ENCODE measurements at places on chromosomes 5 and 9. TPM values are rescaled to one million over a fixed set of nuclear protein-coding genes. Genes with fewer than 3 reads are reported as not detected.

DNA sequence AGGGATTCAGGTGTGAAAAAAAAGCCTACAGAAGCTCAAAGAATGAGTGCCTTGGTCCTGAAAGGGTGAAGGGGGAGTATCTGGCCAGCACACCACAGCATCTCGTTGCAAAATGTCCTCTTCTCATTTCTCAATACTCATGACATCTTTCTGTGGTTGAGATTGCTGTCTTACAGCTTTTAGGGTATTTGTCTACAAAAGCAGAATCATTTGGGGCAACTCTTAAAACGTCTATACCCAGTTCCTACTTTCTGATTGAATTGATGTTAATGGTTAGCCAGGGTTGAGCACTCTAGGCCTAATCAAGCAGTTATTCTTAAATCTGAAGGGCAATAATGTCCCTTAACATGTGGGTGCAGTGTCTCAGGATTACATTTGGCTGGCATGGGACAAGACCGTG, 21.2 kb upstream of the PCSK5 start:
- DNase-seq: no peak

FOXD4 gene
- 0.33 TPM for total RNA-seq

SLC6A3 gene
- 0.06 TPM for total RNA-seq

DNA sequence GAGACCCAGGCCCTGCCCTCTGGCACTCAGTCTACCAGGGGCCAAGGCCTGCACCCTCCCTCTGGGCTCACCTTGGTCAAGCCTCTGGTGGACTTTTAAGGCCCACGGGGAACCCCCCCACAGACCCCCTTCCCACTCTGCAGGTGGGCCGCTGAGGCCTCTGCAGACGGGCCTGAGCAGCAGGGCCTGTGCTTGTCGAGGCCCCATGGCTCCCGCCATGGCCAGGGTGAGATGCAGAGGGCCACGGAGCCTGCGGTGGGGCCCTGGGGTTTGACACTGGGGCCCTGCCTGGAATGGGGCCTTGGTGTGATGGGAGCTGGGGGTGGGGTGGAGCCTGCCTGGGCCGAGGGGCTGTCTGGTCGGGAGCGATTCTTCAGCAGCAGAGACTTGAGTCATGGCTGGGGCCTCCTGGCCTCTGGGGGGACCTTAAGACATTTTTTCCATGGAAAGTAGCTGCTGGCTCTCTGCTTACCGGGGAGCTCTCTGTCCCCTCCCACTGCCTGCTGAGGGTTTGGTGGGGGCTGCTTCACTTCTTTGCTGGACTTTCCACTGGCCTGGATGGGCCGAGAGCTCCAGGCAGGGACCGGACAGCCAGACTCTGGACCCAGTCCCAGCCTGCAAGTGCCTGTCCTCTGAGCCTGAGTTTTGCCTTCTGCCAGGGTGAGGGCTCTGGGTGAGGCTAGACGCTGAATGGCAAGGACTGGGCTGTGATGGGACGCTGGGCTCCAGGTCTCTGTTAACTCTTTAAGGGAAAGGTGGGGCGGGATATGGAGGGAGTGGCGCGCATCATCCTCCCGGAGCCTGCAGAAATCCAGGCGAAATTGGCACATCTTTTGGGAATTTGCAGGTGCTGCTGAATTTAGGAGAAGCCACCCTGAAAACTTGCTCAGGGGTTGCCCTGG, 132.2 kb downstream of the RXRA start:
- DNase-seq: no peak

DNA sequence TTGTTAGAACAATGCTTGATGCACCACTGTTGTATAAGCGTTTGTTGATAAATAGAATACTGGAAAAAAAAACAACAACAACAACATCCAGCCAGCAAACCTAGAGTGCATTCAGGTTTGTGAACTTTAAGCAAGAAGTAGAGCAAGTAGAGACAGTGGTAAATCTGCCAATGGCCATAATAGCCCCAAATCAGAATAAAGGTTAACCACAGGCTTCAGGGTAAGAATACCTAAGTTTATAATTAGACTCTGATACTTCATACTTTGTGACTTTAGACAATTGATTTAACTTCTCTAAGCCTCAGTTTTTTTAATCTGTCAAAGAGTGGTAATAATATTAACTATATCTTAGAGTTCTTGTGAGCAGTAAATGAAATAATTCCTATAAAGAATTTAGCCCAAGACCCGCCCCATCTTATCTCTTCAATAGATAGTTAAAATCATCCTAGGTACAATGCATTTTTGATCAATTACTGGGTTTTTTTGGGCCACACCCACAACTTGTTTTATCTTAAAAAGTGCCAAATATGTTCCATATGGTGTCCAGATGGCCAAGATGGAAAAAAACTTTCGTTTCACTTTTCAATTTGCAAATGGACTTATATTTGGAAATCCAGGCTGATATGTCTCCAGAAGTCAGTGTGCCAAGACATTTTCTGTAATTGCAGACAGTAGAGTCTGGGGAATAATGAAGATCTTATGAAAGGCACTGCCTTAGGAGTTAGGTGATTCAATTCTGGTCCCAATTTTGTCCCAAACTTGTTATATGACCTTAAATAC, 24.5 kb upstream of the DPYSL3 start:
- DNase-seq: no peak

SH3RF2 gene
- 2.1 TPM for total RNA-seq

- DNase-seq: no peak
Measured at GRCh38 chr5:58122157-58122556, 337.7 kb downstream of the PLK2 start.

DNA sequence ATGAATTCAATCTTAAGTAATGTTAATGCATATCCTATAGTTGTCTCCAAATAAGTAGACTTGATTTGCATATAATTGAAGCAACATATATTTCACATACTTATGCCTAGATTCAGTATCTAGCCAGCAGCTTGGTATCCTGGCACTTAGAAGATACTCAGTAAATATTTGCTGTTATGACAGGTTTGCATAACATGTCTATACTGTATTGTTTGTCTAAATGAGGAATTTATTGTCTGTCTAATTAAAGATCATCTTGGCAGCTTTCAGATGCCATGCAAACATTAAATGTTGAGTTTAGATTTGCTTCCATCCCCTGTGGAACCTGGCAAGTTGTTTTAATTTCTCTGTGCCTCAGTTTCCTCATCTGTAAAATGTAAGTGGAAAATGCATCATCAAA, 9.4 kb downstream of the IQGAP2 start:
- DNase-seq: no peak

GRCh38 chr5:56910210-56910965, 992 bp downstream of the SETD9 start:
- no peak for DNase-seq

GRCh38 chr9:34993502-34994259, 4.1 kb downstream of the DNAJB5 start:
- peak; percentile 93 for DNase-seq

CCNO gene
- total RNA-seq: not detected

GRCh38 chr9:134666208-134666607, 24.6 kb downstream of the COL5A1 start:
- no peak for DNase-seq

DNA sequence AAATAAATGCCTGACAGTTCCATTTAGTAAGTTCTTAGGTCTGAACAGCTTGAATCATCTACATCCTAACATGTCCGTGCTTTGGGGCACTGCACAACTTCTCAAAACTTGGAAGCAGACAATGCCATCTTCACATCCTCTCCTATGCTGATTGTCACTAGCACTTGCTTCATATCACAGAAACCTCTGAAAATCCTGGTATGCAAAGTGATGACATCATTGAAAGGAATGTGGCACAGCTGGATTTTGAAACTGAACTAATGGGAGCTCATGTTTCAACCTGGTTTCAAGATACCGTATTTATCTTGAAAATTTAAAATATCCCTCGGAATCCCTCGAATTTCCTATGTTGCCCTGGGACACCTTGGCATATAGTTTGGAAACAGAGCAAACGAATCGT, 490.2 kb upstream of the DAP start:
- no peak for DNase-seq

- DNase-seq: no peak
Measured at GRCh38 chr9:128494108-128494745, 10.3 kb upstream of the GLE1 start.

DNA sequence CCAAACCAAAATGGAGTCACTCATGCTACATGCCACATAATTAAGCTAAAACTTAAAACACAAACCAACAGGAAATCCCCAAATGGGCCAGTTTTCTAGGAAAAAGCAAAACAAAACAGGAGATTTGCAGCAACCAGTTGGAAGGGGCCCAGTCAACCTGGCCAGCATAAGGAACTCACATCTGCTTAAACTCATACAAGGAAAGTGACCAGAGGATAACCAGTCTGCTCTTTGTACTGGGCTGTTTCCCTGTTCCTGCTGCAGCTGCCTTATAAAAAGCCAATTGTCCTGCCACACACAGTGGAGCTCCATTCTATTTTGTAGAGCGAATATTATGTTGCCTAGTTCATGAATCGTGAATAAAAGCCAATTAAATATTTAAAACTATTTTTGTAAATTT, 29.5 kb upstream of the PTPDC1 start:
- DNase-seq: no peak

DNA sequence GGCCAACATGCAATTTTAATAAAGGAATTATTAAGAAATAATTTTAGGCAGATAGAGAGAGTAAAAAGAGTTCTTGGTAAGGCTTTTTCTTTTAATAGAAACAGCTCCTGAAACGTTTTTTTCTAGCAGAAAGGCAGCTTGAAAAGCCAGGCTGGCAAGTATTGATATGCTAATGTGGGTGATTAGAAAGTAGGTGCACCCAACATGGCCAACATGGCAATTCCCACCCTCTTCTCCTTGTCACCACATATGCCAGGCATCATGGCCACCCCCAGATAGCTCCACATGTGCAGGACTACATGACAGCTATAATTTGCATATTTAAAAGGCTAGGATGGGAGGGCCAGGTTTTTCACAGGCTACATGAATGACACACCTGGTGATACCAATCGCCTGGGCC, 615.2 kb downstream of the PTPRD start:
- DNase-seq: no peak

DNA sequence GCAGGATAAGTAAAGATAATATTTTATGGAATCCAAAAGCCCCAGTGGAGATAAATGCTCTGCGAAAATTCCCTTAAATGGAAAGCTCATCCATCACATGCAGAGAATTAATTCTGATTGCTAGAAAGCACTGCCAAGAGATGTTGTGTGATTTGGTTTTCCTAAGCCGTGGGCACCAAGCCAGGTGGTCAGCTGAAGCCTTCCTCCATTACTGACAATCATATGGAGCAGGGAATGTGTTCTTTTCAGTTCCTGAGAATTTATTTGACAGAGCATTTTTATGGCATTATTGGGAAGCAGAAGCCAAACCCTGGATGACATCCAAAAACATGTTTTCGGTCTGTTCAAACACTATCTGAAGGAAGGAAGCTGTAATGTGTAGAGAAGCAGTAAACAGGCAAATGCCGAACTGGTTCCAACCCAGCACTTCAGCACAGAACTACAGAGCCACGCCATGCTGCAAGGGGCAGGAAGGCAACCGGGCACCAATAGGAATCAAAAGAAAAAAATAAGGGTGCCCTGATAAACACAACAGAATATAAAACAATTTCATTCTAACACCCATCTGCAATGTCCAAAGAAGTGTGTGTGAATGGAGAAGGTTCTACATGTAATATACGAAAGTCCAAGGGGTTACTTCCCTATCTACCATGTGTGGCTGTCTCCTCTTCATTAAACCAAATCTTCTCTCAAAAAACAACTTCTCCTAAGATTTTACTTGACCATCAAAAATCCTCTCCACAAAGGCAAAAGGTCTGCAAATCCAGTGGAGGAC, 12.3 kb downstream of the ARSB start:
- no peak for DNase-seq

DNA sequence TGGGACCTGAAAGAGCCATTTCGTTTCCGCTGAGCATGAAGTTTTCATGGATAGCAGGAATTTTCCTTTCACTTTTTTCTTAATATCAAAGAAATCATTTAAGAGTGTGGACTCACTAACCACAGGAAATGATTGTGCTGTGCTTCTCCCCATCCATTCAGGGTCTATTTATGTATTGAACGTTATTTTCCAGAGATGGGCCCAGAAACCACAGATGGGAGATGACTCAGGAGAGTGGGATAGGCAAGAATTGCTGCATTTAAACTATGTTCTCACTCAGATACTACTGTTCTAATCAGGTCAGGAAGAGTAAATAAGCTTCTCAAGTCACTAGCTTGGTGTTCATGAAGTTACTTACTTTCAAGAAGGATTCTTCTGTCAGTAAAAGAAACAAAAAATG, 763.8 kb downstream of the DTWD2 start:
- DNase-seq: no peak

DNAH5 gene
- 0.17 TPM for total RNA-seq

DNA sequence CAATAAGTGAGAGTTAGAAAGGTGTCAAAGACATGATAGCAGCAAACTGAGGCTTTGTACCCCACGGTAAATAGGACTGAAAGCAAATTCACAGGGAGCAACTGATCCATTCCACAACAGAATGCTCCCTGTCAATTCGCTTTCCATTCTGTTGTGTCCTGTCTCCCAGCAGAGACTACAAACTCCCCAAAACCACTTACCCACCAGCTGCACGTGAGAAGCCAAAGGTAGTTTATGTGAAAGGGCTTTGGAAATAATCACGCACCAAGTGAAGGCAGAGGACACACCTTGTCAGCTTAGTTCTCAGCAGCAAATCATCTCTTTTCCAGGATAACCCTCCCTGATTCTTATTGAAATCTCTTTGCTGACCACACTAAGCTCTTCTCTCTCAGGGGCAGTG, 46.6 kb upstream of the IL17B start:
- DNase-seq: no peak

DNA sequence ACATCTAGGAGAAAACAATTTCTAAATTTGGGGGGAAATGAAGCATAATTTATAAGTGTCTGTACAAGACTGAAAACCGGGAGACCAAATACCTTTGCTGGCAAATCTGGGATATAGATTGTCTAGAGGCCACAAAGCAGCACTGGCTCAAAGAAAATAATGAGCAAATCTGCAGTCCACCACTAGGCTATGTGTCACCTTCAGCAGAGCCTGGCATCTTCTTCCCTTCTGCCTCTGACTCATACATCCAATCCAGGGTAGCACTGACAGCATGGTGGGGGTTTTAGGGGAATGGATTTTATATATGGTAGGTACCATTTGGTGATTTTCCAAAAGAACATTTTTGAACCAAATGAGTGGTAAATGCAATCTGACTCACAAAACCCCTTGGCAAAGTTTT, 12.8 kb downstream of the FAM81B start:
- DNase-seq: no peak

GRCh38 chr9:79489261-79490000, 82.3 kb upstream of the TLE4 start:
- no peak for DNase-seq

GRCh38 chr5:139825690-139826089, 30.1 kb downstream of the PSD2 start:
- DNase-seq: no peak

ZNF474 gene
- not detected for total RNA-seq

PCDHB4 gene
- total RNA-seq: 1.2 TPM

GRCh38 chr5:138981586-138981985, 106.5 kb upstream of the LRRTM2 start:
- no peak for DNase-seq

GRCh38 chr9:104608336-104608735, 2.9 kb upstream of the OR13C2 start:
- DNase-seq: no peak

SLC25A2 gene
- total RNA-seq: not detected

HMCN2 gene
- 11.6 TPM for total RNA-seq

Data from esophagus muscularis mucosa (tissue), 4 donors.